Activated B cell treated with CpG ODN at 0.5 μM for 24 hours (primary cell): ENCODE measurements at places on chromosomes 11 and 22. TPM values are rescaled to one million over a fixed set of nuclear protein-coding genes. Genes with fewer than 3 reads are reported as not detected.

ADAMTS8 gene
- total RNA-seq = not detected in 2 replicates

DNA sequence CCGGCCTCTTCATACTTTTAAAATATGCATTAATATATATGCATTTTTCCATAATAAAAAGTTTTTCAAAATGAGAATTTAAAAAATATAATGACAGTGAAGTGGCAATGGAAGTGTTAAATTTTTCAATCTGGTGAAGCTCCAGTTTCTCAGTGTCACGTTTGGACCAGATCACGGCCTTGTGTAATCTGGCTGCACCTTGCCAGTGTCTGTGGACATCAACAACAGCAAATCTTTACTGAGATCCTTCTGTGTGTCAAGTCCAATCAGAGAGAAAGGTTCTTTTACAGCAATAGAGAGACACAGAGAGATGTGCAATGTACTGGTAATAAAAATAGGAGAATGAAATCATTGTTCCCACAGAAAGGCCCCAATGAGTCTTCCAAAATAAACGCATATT lies 49.8 kb upstream of the PAK1 start:
- H3K36me3 ChIP-seq = no peaks in the 10 kb centered on the region
- H3K27me3 ChIP-seq = peaks cover 3% of the 10 kb centered on the region
- H3K4me3 ChIP-seq = no peak overlapping the region
- H3K4me1 ChIP-seq = peaks cover 11% of the 10 kb centered on the region

- no peaks in the 10 kb centered on the region for H3K4me1 ChIP-seq
- no peaks in the 10 kb centered on the region for H3K36me3 ChIP-seq
- DNase-seq = no peak
- no peak overlapping the region for H3K27ac ChIP-seq
These were observed 15.6 kb downstream of the SMC1B start for GRCh38 chr22:45397806-45398205.

- H3K27ac ChIP-seq = no peak overlapping the region
- H3K27me3 ChIP-seq = peaks cover 10% of the 10 kb centered on the region
- H3K4me3 ChIP-seq = no peak overlapping the region
These were observed 16.2 kb downstream of the PIWIL3 start for GRCh38 chr22:24758164-24758799.

- no peaks in the 10 kb centered on the region for H3K36me3 ChIP-seq
- peaks cover 46% of the 10 kb centered on the region for H3K27me3 ChIP-seq
- H3K27ac ChIP-seq = no peak overlapping the region
- H3K4me1 ChIP-seq = peaks cover 8% of the 10 kb centered on the region
- peak; percentile 14 for DNase-seq
These were observed 650 bp downstream of the GUCY1A2 start for GRCh38 chr11:107017433-107018218.

- H3K27me3 ChIP-seq = peaks cover 27% of the 10 kb centered on the region
- H3K4me3 ChIP-seq = peak overlapping the region; percentile 41
- H3K4me1 ChIP-seq = peaks cover 17% of the 10 kb centered on the region
- no peaks in the 10 kb centered on the region for H3K36me3 ChIP-seq
- DNase-seq = peak; percentile 54
These were observed 109.6 kb downstream of the RRAS2 start for GRCh38 chr11:14249121-14249963.

DNA sequence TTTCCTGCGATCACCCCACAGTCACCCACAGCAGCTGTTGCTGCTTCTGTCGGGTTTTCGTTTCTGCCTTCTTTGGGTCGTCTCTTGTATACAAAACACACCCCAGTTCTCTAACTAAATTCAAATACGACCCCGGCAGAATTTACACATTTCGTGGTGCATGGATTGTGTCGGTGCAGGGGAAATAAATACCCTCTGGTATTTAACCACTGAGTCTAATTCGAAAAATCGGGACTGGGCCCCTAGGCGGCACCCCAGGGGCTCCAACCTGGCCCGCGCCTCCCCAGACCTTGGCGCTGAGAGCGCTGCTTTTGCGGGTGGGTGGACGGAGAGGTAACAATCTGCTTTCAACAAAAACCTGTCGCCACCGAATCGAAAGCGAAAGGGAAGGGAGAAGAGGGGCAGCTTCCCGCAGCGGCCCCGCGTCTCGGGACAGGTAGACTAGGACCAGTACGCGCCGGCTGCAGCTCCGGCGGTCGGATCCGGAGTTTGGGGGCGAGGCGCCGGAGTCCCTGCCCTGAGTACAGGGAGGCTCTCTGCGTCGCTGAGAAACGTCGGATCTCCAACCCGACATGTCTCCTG lies 4.4 kb downstream of the ALX4 start:
- H3K27me3 ChIP-seq = peaks cover 69% of the 10 kb centered on the region
- DNase-seq = no peak

KCNJ5 gene
- not detected in 2 replicates for total RNA-seq

DNA sequence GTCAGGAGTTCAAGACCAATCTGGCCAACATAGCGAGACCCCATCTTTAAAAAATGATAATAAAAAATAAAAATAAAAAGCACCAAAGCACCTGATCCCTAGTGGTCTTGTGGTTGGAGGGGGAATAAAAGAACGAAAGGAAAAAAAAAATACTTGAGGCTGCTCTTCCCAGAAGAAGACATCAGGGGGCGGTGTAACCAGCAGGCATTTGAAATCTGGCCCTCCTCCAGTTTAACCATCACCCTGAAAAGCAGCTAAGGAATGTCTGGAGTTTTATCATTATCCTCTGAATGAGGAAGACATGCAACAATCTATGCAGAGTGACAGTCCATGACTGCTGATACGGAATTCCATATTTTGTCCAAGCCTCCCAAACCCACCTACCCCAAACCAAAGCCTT lies 5.6 kb upstream of the KCTD17 start:
- peaks cover 3% of the 10 kb centered on the region for H3K27me3 ChIP-seq
- no peaks in the 10 kb centered on the region for H3K36me3 ChIP-seq
- no peak for DNase-seq
- no peak overlapping the region for H3K27ac ChIP-seq

- peak; percentile 72 for DNase-seq
- H3K4me3 ChIP-seq = peak within 1 kb of the TSS; percentile 96
- H3K4me1 ChIP-seq = peaks cover 50% of the 10 kb centered on the region
- peaks cover 2% of the 10 kb centered on the region for H3K27me3 ChIP-seq
- H3K27ac ChIP-seq = peak within 1 kb of the TSS; percentile 81
These were observed at the start of gene ESAM for GRCh38 chr11:124762105-124762623. Gene ESAM, minus strand, starts transcription at chr11:124762290. Its CDS starts 136 bp downstream, at chr11:124762154.

- no peak overlapping the region for H3K27ac ChIP-seq
- no peaks in the 10 kb centered on the region for H3K36me3 ChIP-seq
- peaks cover 9% of the 10 kb centered on the region for H3K4me1 ChIP-seq
- no peak overlapping the region for H3K4me3 ChIP-seq
These were observed 27.0 kb downstream of the MYO7A start for GRCh38 chr11:77155082-77155475.

- no peak overlapping the region for H3K27ac ChIP-seq
- peaks cover 18% of the 10 kb centered on the region for H3K4me1 ChIP-seq
- peaks cover 24% of the 10 kb centered on the region for H3K36me3 ChIP-seq
- H3K4me3 ChIP-seq = no peak overlapping the region
- no peak for DNase-seq
These were observed 3.4 kb upstream of the SIDT2 start for GRCh38 chr11:117175104-117175503.

DNA sequence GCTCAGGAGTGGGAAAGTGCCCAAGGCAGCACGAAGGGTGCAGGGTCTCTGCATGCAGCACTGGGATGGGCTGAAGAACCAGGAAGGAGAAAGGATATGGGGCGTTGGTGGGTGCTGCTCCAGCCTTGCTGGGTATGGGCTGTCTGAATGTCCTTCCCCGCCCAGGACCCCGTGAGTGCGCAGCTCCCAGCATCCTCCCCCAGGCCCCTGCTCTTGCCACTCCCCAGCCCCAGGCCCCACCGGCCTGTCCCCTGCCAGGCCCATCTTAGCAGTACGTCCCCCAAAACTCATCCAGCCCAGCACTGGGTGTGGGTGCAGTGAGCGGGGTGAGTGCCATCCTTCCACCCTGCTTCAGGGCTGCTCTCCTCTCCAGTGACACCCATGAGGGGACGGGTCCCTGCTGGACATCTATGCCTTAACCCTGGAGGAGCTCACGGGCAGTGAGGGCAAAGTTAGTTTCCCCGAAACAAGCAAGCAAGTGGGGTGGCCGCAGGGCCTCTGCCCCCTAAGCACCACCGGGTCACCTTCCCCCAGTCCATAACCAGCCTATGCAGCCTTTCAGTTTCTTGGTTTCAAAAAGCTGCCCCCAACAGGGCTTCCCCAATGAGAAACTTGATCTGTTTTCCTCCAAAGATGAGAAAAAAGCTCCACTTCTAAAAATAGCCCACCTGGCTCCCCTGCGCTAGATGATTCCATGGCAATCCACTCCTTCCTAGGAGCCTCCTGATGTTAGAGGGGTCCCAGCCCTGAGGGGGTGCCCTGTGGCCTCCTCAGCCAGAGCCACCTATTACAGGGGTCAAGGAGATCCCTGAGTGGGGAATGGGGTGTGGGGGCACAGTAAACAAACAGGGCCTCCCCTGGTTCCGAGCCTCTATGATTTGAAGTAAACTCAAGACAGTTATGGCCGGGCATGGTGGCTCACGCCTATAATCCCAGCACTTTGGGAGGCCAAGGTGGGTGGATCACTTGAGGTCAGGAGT lies 103.8 kb downstream of the MORC2 start:
- H3K36me3 ChIP-seq = no peaks in the 10 kb centered on the region
- no peak overlapping the region for H3K4me3 ChIP-seq
- no peaks in the 10 kb centered on the region for H3K4me1 ChIP-seq
- DNase-seq = peak; percentile 7
- no peak overlapping the region for H3K27ac ChIP-seq

DNA sequence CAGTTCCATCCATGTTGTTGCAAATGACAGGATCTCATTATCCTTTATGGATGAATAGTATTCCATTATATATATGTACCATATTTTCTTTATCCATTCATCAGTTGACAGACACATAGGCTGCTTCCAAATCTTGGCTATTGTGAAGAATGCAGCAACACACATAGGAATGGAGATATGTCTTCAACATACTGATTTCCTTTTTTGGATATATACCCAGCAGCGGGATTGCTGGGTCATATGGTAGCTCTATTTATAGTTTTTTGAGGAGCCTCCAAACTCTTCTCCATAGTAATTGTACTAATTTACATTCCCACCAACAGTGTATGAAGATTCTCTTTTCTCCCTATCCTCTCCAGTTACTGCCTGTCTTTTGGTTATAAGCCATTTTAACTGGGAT lies 383.9 kb upstream of the CHORDC1 start:
- no peak overlapping the region for H3K27ac ChIP-seq
- no peak for DNase-seq
- H3K36me3 ChIP-seq = no peaks in the 10 kb centered on the region
- no peak overlapping the region for H3K4me3 ChIP-seq
- no peaks in the 10 kb centered on the region for H3K27me3 ChIP-seq

KBTBD3 gene
- 6.5 and 7.7 TPM in 2 replicates for total RNA-seq

DNA sequence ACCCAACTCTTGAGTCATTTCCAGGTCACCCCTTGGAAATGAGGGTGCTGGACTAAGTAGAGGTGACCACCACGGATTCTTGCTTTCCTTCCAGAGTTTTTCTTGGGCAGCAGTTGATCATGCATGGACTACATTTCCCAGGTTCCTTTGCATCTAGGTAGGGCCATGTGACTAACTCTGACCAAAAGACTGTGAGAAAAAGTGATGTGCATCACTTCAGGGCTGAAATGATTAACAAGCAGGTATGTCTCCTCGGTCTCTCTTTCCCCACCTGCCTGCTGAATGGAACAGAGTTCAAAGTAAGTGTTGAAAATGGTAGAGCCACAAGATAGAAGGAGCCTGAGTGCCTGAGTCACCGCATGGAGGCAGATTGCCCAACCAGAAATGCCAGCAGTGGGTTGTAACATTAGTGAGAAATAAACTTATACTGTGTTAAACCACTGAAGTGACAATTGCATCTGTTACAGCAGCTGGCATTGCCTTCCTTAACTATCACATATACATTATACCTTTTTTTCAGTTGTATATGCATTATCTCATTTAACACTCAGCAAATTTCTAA lies 113.5 kb downstream of the MN1 start:
- H3K36me3 ChIP-seq = no peaks in the 10 kb centered on the region
- no peaks in the 10 kb centered on the region for H3K27me3 ChIP-seq
- no peaks in the 10 kb centered on the region for H3K4me1 ChIP-seq
- no peak overlapping the region for H3K4me3 ChIP-seq

- no peaks in the 10 kb centered on the region for H3K36me3 ChIP-seq
- H3K27ac ChIP-seq = no peak overlapping the region
- H3K27me3 ChIP-seq = no peaks in the 10 kb centered on the region
- no peaks in the 10 kb centered on the region for H3K4me1 ChIP-seq
- no peak for DNase-seq
These were observed 264.1 kb downstream of the MN1 start for GRCh38 chr22:27537501-27537900.
